ENCODE measurements at places on chromosomes 11 and 22. TPM values are rescaled to one million over a fixed set of nuclear protein-coding genes. Genes with fewer than 3 reads are reported as not detected.

GRCh38 chr11:2567026-2567671, 122.3 kb downstream of the KCNQ1 start:
- DNase-seq: no peak
- H3K27me3 ChIP-seq: no peaks in the 10 kb centered on the region
- H3K4me1 ChIP-seq: no peaks in the 10 kb centered on the region
- H3K4me3 ChIP-seq: no peak overlapping the region

DNA sequence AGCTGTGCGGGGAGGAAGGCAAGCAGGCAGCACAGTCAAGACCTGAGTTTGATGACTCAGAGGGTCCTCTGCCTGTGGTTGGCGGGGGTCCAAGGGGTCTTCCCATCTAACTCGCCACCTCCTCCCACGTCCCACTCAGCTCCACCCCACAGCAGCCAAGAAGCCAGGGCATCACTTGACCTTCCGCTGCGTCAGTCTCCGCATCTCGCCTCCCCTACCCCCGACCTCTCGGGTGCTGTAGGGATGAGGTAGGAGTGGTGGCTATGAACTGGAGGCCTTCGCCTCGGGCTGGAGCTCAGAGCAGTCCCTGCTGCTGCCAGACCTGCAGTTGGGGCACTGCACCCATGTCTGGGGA, 90.6 kb downstream of the CDKN1C start:
- peak; percentile 39 for DNase-seq
- H3K36me3 ChIP-seq: no peaks in the 10 kb centered on the region
- H3K27me3 ChIP-seq: no peaks in the 10 kb centered on the region
- no peak overlapping the region for H3K4me3 ChIP-seq

The F2 gene
- not detected for total RNA-seq

DNA sequence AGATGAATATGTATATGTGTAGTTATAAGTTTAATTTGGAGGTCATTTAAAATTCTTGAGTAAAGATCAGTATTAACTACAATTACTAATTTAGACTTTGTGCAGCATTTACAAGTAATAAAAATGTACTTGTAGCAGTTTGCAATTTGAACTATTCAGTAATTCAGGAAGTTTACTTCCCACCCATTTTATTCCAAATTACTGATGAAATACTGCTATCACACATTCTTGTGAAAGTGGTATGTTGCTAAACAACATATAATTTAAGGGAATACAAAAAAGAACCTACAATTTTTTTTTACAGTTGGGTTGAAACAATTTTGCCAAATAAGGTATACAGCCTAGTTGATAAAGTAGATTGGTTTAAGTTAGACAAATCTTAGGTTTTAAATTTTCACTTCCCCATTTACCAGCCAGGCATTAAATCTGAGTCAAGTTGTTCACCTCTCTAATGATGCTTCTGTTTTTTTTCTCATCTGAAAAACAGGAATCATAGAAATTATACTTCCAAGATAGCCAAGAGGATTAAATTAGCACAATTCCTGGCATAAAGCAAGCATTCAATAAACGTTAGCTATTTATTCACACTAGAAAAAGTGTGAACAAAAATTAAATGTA, 45.3 kb downstream of the ZBTB44 start:
- H3K36me3 ChIP-seq: no peaks in the 10 kb centered on the region
- H3K27me3 ChIP-seq: no peaks in the 10 kb centered on the region
- H3K4me1 ChIP-seq: peaks cover 4% of the 10 kb centered on the region

GRCh38 chr11:102516179-102516578, 14.4 kb downstream of the MMP7 start:
- no peak for DNase-seq
- H3K36me3 ChIP-seq: no peaks in the 10 kb centered on the region
- H3K27ac ChIP-seq: no peak overlapping the region

- H3K36me3 ChIP-seq: peaks cover 4% of the 10 kb centered on the region
- no peak for DNase-seq
- peak overlapping the region; percentile 97 for H3K27ac ChIP-seq
- peaks cover 71% of the 10 kb centered on the region for H3K4me1 ChIP-seq
These were observed 796 bp downstream of the POLDIP3 start for GRCh38 chr22:42613872-42614301.

DNA sequence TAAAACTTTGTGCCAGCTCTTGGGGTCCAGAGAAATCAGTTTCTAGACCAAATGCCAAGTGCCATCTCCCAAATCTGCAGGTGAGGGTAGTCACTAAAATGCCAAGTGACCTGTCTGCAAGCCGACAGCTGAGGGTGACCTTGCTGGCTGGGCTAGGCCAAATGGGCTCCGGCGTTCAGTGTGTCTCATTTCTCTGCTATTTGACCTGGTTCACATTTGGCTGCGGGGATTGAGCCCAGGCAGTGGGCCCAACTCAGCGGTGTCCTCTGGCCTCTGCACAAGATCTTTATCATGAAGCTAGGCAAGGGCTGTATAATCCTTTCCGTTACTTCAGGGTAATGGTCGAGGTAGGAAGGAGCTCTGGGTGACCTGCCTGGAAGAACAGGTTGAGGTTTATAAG, 87.5 kb downstream of the SNX19 start:
- peak; percentile 13 for DNase-seq
- no peak overlapping the region for H3K27ac ChIP-seq
- no peaks in the 10 kb centered on the region for H3K36me3 ChIP-seq
- no peaks in the 10 kb centered on the region for H3K27me3 ChIP-seq

GRCh38 chr11:76616676-76617552, 53.6 kb downstream of the LRRC32 start:
- peak; percentile 14 for DNase-seq
- H3K27ac ChIP-seq: peak overlapping the region; percentile 87
- H3K4me1 ChIP-seq: peaks cover 20% of the 10 kb centered on the region
- no peaks in the 10 kb centered on the region for H3K36me3 ChIP-seq
- H3K4me3 ChIP-seq: no peak overlapping the region

- H3K4me3 ChIP-seq: peak overlapping the region; percentile 41
- no peaks in the 10 kb centered on the region for H3K36me3 ChIP-seq
- peak overlapping the region; percentile 64 for H3K27ac ChIP-seq
- peaks cover 22% of the 10 kb centered on the region for H3K4me1 ChIP-seq
These were observed 7.3 kb upstream of the SYT7 start for GRCh38 chr11:61587951-61588727.

The ADAMTS15 gene
- total RNA-seq: 7.6 TPM

GRCh38 chr11:14784230-14784629, 107.8 kb downstream of the CYP2R1 start:
- H3K27me3 ChIP-seq: no peaks in the 10 kb centered on the region
- H3K4me3 ChIP-seq: no peak overlapping the region
- DNase-seq: no peak
- H3K27ac ChIP-seq: no peak overlapping the region

DNA sequence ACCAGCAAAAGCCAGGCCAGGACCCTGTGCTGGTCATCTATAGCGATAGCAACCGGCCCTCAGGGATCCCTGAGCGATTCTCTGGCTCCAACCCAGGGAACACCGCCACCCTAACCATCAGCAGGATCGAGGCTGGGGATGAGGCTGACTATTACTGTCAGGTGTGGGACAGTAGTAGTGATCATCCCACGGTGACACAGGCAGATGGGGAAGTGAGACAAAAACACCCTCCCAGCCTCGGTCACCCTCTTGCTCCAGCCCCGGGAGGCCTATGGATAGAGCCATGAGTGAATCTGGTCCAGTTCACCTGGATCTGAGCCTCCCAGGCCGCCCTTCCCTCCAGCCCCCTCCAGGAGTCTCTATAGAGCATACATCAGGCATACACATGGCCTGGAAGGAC, 115.2 kb upstream of the IGLL5 start:
- H3K36me3 ChIP-seq: no peaks in the 10 kb centered on the region
- no peaks in the 10 kb centered on the region for H3K27me3 ChIP-seq
- no peak overlapping the region for H3K27ac ChIP-seq
- H3K4me1 ChIP-seq: no peaks in the 10 kb centered on the region
- no peak overlapping the region for H3K4me3 ChIP-seq

DNA sequence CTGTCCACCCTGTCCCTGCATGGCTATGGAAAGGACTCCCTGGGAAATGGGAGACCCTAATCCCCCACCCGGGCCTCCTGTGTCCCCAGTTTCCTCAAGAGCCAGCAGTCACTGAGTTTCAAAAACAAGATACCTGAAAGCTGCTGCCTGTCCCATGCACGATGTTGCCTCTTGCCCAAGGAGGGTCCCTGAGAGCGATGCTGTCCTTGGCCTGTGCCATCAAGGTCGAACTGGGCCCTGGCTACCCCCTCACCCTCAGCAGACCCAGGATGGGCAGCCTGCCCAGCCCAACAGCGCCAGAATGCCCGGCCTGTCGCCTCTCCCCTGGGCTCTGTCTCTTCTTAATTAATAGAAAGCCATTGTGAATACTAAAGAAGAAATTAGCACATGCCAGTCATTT, 104.5 kb upstream of the LMO1 start:
- no peak for DNase-seq
- H3K4me1 ChIP-seq: no peaks in the 10 kb centered on the region
- H3K27me3 ChIP-seq: no peaks in the 10 kb centered on the region
- no peak overlapping the region for H3K27ac ChIP-seq

DNA sequence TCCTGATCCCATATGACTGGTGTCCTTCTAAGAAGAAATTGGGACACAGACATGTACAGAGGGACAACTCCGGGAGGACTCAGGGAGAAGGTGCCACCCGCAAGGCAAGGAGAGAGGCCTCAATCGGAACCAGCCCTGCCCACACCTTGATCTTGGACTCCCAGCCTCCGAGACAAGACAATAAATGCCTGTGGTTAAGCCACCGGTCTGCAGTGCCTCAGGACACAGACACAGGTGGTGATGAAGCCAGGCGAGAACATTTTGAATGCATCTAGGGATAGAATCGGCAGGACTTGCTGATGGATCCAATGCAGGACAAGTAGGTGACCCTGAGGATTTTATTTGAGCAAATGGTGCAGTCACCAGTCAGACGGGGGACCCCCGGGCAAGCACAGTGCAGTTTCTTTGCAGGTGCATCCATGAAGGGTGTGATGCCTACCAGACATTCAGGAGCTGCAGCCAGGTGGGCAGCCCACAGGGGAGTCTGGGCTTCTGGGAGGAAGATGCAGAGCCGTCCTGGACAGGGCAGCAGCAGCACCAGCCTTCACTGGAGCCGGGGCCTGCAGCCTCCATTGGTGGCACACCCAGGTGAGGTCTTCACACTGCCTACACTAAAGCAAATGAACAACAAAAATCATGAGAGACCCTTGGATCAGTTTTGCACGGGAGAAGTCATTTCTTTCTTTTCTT, 20.2 kb upstream of the SEPTIN5 start:
- H3K4me3 ChIP-seq: no peak overlapping the region
- DNase-seq: no peak
- no peak overlapping the region for H3K27ac ChIP-seq
- H3K36me3 ChIP-seq: no peaks in the 10 kb centered on the region
- H3K4me1 ChIP-seq: no peaks in the 10 kb centered on the region

The ZFTA gene
- 6.1 TPM for total RNA-seq

GRCh38 chr11:116331381-116331780, 441.4 kb downstream of the BUD13 start:
- H3K27ac ChIP-seq: no peak overlapping the region
- no peak for DNase-seq
- no peaks in the 10 kb centered on the region for H3K4me1 ChIP-seq
- H3K36me3 ChIP-seq: no peaks in the 10 kb centered on the region
- no peaks in the 10 kb centered on the region for H3K27me3 ChIP-seq
- H3K4me3 ChIP-seq: no peak overlapping the region

GRCh38 chr11:121769191-121769590, 316.4 kb upstream of the SORL1-AS1 start:
- H3K4me3 ChIP-seq: no peak overlapping the region
- no peak overlapping the region for H3K27ac ChIP-seq
- no peaks in the 10 kb centered on the region for H3K4me1 ChIP-seq
- no peaks in the 10 kb centered on the region for H3K36me3 ChIP-seq

The CCDC188 gene
- 1.6 TPM for total RNA-seq

DNA sequence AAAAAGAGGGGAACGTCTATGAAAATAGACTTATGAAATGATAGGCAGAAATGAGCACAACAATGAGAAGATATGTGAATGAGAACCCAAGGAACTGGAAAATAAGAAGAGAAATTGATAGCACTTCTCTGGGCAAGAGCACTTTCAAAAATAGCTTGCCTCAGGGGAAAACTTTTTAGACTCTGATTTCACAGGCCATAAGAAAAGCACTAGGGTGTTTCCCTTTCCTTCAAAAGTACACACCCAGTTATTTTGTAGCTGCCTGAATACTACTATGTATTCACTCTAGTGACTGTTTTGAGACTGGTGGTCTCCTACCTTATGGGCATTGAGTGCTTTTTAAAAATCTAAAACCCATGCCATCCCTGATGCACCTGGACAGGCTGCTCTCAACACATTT, 172.3 kb upstream of the SOX6 start:
- H3K4me1 ChIP-seq: no peaks in the 10 kb centered on the region
- no peaks in the 10 kb centered on the region for H3K36me3 ChIP-seq
- no peak for DNase-seq
- no peak overlapping the region for H3K27ac ChIP-seq
- no peak overlapping the region for H3K4me3 ChIP-seq

The CCDC15 gene
- total RNA-seq: 0.91 TPM
